ENCODE measurements at places on chromosomes 16 and 17. TPM values are rescaled to one million over a fixed set of nuclear protein-coding genes. Genes with fewer than 3 reads are reported as not detected.
A peak's percentile ranks its signal among the peaks of the same experiment; 100 is the strongest.

DNA sequence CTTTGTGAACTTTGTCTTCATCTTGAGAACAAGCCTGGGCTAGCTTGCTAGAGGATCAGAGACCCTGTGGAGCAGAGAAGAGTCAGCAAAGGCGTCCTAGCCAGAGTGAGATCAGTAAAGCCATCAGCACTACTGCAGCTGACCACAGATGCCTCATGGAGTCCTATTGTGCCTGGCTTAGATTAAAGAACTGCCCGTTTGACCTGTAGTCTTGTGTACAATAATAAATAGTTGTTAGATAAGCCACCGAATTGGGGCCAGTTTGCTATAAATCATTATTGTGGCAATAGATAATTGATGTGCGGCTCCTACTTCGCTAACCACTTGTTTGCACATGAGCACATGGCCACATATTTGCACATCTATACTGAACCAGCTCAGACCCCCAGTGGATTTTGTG, 103.0 kb downstream of the CYLD start:
- no peak for DNase-seq

DNA sequence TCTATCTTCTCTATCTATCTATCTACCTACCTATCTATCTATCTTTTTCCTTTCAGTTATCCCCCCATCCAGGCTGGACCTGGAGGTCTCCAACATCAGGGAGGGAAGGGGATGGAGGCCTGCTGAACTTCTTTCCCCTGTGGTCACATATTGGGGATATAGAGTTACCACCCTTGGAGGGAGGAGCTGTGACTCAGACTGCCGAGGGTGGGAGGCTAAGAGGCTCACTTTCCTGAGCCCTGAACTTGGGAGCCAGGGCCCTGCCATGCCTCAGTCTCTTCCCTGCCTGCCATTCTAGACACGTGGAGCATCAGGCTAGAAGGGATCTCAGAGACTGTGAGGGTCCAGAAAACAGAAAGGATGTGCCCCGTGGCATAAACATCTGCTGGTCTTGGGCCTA, 8.4 kb downstream of the LRRC3C start:
- DNase-seq, result peak; percentile 49

GRCh38 chr16:77711775-77712174, 10.5 kb upstream of the NUDT7 start:
- peak; percentile 13 for DNase-seq

DNA sequence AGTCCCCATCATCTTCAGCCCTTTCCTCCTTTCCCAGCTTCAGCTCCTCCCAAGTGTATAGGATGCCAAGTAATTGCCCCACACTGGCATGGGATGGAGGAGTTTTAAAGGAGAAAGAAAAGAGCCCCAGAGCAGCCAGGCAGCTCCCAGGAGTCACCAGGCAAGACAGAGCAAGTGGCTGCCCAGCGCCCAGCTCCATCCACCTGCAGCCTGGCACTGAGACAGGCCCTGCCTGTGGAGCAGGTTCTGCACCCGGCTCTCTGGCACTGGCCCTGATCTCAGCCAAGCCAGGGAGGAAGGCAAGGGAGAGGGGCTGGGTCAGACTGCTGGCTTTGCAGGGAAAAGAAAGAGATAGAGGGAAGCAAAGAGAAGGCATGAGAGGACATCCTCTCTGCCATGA, 21.7 kb downstream of the FOXN1 start:
- no peak for DNase-seq

DNA sequence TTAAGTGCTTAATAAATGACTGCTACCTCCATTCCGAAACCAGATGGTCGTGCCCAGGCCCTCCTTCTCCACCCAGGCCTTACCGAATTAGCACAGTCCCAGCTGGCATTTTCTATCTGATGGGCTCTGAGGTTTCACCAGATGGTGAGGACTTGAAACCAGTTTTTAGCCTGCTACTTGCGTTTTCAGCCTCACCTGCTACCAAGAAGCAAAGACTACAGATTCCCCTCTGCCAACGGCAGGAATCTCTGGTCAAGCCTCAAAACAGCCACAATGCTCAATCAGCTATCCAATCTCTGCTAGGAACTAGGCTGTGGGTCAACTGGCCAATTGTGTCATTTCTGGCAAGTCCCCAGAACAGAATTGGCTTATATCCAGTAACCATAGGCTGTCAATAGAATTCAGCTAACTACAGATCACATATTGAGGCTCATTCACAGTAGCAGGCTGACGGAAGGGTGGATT, 11.7 kb downstream of the PECAM1 start:
- DNase-seq, result no peak

DNA sequence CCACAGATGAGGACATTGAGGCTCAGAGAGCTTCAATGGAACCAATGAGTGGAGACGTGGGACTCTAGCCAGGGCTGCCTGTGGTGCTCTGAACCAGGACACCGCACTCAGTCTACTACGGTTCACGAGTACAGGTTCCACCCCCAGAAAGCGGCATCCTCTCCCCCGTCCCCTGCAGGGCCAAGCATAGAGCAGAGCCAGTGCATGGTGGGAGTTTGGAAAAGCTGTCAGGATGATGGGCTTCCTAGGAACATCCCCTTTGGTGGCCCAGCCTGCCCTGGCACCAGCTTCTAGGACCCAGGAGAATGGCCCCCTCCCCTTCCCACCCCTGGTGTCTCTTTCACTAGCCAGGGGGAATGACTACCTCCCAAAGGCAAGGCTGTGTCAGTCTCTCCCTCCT, 8.4 kb downstream of the ZNF319 start:
- DNase-seq, result no peak

GRCh38 chr17:49958723-49959122, 10.3 kb upstream of the DLX4 start:
- no peak for DNase-seq

DNA sequence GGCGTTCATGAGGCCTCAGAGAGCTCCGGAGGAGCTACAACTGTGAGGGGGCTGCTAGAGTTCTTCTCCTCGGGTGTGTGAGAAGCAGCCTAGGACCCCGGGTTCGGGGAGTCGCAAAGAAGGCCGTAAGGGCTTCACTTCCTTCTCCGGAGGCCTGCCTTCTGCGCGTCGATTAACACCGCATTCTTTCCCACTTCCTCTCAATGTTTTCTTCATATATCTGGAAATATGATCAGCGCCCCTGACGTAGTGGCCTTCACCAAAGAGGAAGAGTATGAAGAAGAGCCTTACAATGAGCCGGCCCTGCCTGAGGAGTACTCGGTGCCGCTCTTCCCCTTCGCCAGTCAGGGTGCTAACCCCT, 449 bp downstream of the SMCR8 start:
- no peak for DNase-seq

GRCh38 chr17:29661213-29661612, 38.5 kb upstream of the CORO6 start:
- no peak for DNase-seq

DNA sequence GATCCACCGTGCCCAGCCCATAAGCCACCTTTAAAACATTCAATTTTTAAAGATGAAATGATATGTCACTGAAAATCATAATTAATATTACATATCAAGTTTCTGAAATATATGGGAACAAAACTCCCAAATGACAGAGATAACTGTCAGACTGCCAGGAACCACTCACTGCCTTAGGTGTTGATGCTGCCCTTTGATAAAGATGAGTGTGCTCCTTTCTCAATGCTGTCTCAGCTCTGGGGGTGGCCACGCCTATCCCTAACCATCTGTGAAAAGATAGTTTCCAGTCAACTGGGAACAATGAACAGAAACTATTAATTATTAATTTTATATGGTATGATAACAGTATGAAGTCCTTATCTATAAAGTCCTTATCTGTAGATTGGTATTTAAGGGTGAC, 177.7 kb downstream of the MYO1D start:
- DNase-seq, result peak; percentile 13

GRCh38 chr17:1486802-1487695, 5.4 kb downstream of the MYO1C start:
- DNase-seq, result peak; percentile 82

DNA sequence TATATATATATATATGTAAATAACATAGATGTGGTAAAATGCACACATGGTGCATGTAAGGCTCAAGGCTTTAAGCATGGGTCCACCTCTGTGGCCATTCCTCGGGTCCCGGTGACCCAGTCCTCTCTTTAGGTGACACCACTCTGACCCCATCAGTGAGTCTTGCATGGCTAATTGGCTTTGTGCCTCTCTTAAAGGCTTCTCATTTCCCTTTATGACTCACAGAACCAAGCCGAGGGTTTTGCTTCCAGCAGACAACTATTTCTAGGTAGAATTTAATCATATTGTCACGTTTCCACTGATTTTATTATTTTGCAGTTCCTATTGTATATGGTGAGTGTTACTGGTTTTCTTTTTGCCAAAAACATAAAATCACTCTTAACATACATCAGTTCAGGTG, 59.7 kb downstream of the PLCG2 start:
- DNase-seq, result peak; percentile 51

GRCh38 chr17:80130992-80131391, 15.9 kb downstream of the EIF4A3 start:
- no peak for DNase-seq

DNA sequence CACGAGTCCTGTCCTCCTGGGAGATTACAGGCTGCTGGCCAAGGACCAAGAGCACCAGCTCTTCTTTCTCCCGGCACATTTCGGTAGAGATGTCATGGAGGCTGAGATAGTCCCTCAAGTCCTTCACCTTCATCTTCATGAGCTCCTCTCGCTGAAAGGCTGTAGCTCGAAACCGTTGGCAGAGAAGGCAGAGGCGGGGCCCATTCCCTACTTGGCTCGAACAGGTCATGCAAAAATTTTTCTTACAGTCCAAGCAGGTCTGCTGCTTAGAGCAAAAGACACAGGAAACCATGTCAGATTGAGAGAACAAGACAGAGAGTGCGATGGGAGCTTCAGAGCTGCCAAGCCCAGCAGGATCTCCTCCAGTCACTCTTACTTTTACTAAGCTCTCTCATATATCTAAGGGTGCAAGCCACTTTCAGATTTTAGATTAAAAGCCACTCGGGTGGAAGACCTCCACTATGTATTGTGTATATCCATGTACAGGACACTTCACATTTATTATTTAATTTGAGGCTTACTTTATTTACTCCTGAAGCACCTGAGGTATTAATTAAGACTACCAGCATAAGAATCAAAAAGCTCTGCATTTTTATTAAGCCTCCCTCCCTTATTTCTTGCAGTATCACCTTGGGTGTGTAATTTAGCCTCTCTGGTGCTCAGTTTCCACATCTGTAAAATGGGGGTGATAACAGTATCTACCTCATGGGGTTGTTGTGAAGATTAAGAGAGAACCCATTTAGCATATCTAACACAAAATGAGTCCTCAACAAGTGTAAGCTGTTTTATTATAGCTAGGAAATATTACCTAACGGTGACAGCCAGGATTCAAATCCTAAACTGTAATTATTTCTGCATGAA, 41.4 kb downstream of the LIG3 start:
- DNase-seq, result no peak

DNA sequence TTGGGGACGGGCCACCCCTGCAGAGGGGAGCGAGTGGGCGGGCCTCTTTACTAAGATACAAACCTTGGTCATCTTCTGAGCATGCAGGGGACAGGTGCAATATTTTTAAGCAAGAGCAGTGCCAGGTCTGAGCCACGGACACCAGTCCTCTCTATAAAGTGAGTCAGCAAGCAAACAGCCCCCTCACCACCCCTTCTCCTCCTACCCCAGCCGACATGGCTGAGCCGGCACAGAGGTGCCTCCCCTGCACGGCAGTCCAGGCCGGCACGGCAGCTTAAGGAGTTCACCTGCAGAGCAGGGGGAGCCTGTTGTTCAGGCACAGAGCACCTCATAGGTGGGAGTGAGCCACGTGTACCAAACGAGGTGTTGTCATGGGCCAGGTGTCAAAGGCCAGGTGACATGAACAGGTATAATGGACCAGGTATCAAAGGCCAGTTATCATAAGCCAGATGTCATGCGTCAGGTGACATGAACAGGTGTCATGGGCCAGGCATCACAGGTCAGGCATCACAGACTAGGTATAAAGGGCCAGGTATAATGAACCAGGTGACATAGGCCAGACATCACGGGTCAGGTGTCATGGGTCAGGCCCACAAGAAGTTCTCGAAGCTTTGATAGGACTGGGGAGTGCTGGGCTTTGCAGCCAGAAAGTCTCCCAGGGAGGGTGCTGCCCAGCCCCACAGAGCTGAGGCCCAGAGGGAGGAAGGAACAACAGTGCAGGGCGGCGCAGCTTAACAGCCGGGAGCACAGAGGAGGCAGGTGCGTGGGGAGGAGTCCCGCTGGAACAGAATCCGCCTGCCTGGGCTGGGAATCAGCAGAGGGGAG, 42.6 kb upstream of the ZNF469 start:
- DNase-seq, result no peak

DNA sequence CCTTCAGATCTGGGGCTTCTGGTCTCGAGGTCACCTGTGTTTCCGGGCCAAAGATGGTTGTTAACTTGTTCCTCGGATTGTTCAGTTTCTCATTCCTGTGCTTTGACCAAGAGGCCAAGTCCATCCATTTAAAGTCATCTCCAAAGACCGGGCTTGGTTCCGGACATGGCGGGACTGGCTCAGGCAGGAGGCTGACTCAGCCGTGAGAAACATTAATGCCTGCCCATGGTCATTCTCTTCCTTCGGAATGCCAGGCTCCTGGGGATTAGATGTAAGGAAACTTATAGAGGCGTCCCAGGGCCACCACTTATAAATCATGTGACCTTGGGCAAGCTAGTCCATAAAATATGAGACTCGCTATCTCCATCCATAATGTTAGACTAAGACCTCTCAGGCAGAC, 13.6 kb upstream of the NKD1 start:
- no peak for DNase-seq

DNA sequence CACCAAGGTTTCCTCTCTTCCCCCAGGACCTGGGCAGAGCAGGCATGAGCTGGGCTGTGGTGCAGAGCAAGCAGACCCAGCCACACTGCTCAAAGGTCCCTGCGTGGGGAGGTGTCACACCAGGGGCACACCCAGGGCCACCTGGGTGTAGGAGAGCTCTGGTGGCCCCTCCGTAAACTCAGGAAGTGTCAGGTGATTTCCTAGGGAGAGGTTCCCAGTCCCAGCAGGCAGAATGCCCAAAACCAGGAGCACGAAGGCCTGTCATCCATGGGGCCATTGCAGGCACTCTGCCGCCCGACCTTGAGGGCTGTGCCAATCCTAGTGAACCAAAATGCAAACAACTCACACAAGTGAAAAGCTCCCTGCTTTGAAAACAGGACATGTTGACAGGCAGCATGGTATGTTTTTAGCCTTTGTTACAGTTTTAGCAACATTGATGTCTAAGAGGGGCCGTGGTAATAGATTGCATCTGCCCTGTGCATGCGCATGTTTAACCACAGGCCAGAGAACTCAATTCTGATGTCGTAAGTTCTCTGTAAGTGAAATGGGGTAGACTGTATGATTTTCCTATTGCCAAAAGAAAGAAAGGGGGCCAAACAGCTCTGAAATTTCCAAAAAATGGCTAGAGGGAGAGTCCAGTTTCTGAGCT, 21.3 kb downstream of the CIBAR2 start:
- no peak for DNase-seq

GRCh38 chr17:29066606-29067005, 23.7 kb downstream of the PIPOX start:
- no peak for DNase-seq

- no peak for DNase-seq
These were observed 23.5 kb upstream of the PHOSPHO1 start for GRCh38 chr17:49254066-49254465.

- peak; percentile 67 for DNase-seq
These were observed at the start of gene CRAMP1 for GRCh38 chr16:1612320-1613111. Gene CRAMP1, plus strand, starts transcription at chr16:1612360. Its CDS starts 2,280 bp downstream, at chr16:1614640.

Gene GTF3C1
- 30.6 TPM for polyA plus RNA-seq

Gene PYCARD
- polyA plus RNA-seq, result 23.1 TPM

Gene SPNS1
- polyA plus RNA-seq, result 41.3 TPM

Gene HP
- not detected for polyA plus RNA-seq

Gene KCNJ18
- not detected for polyA plus RNA-seq

Gene ACSM2A
- polyA plus RNA-seq, result not detected

Gene TMEM238L
- not detected for polyA plus RNA-seq

Gene SOX15
- polyA plus RNA-seq, result 1.1 TPM

Gene RGS9
- polyA plus RNA-seq, result not detected
